ENCODE measurements at places on chromosomes 2 and 18. TPM values are rescaled to one million over a fixed set of nuclear protein-coding genes. Genes with fewer than 3 reads are reported as not detected.

The DES gene
- not detected for total RNA-seq

The UBE2E3 gene
- 39.0 TPM for total RNA-seq

The HAAO gene
- 0.09 TPM for total RNA-seq

The ACVR1C gene
- total RNA-seq, result not detected

The EMILIN2 gene
- 5.1 TPM for total RNA-seq

The SLC30A3 gene
- not detected for total RNA-seq

All from endothelial cell of coronary artery (primary cell).